ENCODE measurements at places on chromosomes 11 and 22.
A peak's percentile ranks its signal among the peaks of the same experiment; 100 is the strongest.

GRCh38 chr22:38305471-38306448, 11.5 kb downstream of the CSNK1E start:
- no peak for DNase-seq

DNA sequence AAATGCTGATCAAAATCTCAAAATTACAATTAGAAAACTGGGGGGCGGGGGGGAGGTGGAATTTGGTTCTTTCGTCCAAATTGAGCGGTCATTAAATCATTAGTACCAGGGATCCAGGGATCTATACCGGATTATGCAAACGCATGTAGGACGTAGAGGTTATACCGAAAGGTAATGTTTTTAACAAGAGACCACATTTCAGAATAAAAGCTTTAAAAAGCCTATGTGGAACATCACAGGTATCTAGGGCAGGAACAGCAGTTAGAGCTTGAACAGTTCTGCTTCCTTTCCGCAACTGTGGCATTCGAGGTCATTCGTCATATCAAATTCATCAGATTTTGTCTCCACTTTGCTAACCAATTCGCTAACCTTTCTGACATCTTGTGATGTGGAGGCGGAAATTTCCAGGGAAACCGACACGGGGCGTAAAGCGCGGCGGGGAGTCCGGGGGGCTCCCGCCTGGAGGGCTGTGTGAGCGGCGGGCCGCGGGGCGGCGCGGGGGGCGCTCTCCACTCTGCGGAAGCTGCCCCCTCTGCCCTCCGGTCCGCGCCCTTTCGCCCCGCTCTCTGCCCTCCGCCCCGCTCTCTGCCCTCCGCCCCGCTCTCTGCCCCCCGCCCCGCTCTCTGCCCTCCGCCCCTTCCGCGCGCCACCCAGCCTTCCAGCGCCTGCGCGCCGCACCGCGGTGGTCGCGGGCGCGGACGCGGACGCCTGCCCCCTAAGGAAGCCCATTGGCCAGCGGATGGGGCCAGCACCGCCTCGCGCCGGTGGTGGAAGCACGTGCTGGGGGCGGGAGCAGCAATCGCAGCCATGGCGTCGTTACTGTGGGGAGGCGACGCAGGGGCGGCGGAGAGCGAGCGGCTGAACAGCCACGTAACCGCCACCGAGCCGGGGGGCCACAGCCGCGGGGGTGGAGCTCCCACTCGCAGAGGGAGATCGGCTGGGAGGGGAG, at the start of gene DDX25:
TSS of gene DDX25 (plus strand) at position 798 of the 949 bp plus-strand sequence. CDS start at position 808, 10 bp downstream.
- no peak for DNase-seq

DNA sequence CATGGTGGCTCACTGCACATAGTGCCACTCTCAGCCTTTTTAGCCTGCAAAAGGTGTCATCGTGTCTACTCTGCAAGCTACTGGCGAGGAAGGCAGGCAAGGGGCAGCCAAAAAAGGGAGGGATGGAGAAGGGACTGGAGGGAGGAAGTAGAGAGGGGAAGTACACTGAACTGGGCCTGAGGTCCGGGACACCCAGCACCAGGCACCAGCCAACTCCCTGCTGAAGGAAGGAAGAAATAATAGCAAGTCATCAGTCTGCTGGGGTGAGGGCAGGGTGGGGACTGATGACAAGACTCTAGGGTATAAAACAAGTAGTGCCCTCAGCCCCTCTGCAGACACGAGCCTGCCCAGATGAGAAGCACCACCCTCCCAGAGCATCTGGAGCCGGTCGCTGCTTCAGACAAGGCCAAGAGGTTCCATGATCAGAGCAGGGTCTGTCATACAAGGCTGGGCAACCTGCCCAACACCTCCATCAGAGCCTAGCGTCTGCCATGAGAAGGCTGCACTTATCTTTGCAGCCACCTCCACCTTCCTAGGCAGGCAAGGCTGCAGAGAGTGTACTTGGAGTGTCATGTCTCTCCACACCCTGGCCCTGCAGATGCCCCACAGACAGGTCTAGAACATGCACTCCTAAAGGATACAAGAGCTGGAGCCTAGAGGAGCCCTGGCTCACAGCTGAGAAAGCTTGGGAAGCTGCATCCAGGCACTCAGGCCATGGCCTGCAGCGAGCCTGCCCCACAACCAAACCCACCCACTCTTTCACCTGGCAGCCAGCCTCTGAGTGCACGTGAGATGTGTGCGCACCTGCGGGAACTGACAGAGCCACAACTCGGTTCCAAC, 9.0 kb upstream of the COMT start:
- no peak for DNase-seq

DNA sequence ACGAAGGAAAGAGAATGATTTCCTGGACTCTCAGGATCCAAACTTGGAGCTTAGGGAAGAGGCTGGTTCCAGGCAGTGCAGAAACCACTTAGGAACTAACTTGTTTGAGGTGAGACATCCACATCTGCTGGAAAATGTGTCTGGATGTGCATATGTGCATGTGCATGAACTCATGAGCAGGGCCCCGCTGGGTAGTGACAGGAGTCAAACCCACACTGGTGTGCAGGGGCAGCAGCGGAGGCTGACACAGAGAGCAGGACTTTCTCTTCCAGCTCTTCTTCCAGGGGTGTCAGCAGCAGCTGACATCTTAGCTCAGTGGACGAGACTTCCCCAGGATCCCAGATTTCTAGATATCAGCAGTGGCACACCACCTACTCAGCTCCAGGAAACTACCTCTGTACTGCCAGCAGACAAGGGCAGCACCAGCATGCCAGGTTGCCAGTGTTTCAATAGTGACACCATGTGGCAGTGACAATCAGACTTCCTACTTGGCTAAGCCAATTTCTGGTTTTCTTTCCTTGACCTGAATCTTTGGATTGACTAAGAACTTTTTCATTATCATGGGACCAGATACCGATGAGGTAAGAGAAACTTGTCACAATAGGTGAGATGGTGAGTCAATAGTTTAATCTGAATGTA, 227.5 kb upstream of the ZC3H12C start:
- DNase-seq, result peak; percentile 38

DNA sequence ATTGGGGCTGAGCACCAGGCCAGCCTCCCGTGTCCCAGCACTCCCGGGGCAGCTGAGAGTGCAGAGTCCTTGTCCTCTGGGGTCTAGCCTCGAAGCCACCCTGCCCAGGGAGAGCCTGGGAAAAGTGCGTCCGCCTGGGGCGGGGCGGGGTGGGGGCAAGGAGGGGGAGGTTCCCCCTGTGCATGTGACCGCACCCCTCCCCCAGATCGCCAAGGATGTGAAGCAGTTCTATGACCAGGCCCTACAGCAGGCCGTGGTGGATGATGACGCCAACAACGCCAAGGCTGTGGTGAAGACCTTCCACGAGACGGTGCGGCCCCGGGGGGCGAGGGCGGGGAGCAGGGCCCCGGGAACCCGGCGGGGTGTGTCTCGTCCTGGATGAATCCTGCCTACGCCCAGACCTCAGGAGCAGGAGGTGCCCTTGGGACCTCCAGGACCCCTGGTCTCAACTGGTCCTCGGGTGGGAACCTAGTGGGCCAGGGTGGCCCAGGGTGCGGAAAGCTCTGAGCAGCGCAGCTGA, 5.3 kb upstream of the TSSC4 start:
- no peak for DNase-seq

- peak; percentile 18 for DNase-seq
Observed at GRCh38 chr11:101617735-101618332, 34.0 kb upstream of the TRPC6 start.

DNA sequence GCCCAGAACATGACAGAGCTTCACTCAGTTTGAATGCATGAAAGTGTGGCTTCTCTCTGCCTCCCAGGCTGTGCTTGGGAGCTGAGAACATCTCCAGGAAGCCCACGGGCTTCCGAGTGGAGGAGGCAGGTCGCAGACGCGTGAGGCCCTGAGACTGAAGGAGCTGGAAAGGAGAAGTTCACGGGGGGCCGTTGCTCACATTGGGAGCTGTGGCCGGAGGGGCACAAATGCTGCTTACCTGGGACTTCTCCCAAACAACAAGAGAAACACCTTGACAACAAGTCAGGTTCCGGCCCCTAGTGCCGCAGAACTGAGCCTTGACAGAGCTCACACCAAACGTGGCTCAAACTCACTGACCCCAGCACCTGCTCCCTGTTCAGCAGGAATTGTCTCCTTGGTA, 207.0 kb downstream of the BRD1 start:
- DNase-seq, result no peak

GRCh38 chr11:60477035-60477445, 15.5 kb upstream of the MS4A12 start:
- DNase-seq, result no peak

GRCh38 chr11:11491014-11491413, 130.8 kb downstream of the GALNT18 start:
- no peak for DNase-seq

DNA sequence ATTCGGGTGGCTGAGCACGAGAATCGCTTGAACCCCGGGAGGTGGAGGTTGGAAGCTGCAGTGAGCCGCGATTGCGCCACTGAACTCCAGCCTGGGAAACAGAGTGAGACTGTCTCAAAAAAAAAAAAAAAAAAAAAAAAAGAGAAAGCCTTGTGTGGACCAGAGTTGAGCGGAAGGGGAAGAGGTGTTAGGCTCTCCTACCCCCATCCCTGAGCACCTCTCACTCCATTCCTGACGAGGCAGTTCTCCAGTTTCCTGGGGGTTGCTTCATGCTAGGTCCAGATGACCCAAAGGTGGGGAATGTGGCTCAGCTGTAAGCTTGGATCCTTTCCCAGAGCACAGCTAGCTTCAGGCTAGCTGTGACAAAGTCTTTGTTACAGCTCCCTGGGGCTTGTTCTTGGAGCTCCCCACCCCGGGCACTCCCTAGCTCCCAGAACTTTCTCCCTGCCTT, 8.8 kb upstream of the DNAL4 start:
- peak; percentile 91 for DNase-seq

DNA sequence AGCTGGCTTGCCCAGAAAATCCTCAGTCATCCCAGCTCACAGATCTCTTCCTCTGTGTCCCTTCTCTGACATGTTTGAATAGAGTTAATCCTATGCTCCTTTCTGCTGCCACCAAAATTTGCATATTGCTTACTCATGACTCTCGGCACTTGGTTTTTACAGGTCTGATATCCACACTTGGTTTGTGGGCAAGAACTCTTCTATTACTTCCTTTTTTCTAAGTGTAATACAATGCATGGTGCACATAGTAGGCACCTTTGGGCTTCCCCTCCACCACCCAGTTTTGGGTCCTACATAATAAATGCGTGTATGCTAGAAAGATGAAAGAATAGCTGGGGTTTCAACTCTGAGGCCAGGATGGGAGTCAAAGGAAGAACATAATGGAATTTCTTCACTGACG, 69.7 kb upstream of the GRK3 start:
- no peak for DNase-seq

DNA sequence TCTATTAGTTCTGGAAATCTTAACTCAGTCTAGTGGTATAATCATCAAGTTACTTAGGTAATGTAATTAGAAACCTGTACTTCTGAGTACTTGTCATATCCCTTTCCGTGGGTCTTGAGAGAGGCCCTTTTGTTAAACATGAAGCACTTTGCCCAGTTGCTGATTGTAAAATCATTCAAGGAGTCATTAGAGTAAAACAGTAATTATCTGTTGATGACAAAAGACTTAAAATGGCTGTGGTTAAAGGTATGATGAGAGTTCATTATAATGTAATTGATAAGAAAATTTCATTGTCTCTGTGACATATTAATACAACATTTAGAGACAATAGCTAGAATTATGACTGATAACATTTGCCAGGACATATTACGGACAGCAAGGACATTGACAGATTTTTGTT, 34.3 kb downstream of the PRR5L start:
- DNase-seq, result no peak

- no peak for DNase-seq
Observed at GRCh38 chr22:42262964-42263363, 7.5 kb downstream of the TCF20 start.

DNA sequence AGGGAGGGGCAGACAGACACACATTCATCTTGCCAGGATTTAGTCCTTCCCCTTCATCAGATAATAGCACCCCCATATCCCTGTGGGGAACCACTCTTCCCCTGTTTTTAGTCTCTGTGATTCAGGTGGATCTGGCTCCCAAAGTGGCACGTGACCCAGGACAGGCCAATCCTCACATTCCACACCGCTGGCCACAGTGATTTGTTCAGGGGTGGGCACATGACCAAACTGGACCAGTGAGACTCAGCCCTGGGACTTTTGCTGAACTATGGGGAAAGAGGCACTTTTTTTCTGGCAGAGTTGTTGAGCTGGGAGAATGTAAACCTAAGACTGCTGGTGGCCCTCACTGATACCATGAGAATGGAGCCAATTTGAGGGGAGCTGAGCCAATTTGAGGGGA, 19.1 kb upstream of the KCNJ11 start:
- DNase-seq, result no peak

- peak; percentile 49 for DNase-seq
Observed at GRCh38 chr11:43942662-43943371, 380 bp downstream of the C11orf96 start.

- peak; percentile 5 for DNase-seq
Observed at GRCh38 chr22:37675930-37676735, 697 bp downstream of the LGALS1 start.

DNA sequence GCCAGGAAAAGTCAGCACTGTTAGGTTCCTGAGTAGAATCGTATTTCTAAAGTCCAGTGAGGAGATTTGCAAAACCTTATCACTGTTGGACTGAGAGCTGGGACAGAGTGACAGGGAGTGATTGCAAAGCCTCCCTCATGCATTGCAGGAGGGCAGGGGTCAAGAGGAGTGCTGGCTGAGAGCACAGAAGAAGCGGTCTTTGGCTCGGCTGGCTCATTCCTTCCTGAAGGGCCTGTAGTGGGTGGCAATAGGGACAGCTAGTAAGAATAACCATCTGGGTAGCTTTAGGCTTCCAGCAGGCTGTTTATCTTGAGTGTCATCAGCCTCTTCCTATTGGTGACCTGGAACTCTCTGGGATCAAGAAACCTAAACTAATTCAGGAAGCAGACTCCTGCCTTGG, 53.4 kb downstream of the CD44 start:
- DNase-seq, result peak; percentile 27

DNA sequence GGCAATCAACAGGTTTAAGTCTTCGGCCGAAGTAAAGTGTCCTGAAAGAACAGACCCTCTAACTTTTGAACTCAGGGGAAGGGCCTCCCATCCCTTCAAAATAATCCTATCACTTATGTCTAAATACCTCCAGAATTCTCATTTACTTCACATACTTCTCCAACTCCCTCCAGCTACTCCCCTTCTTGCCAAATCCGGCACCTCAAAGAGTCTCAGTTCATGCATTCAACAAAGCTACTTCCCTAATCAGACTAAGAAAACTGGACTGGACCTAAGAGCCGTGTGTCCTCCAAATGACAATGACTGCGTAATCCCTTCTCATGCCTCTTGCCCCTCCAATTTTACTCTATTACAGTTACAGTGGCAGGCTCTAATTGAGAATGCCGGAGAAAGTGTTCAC, 1.3 kb downstream of the DDB1 start:
- no peak for DNase-seq

Measured in AG20443 (cell line).